Activated T-cell treated with anti-CD3 and anti-CD28 coated beads, Interleukin-2, amount 50 U/mL, for 72 hours (primary cell): ENCODE measurements at places on chromosomes 2 and 18.

GRCh38 chr2:794554-795241, 117.5 kb upstream of the TMEM18 start:
- no peak for DNase-seq

GRCh38 chr2:232568161-232568560, 17.7 kb downstream of the EIF4E2 start:
- DNase-seq, result no peak

DNA sequence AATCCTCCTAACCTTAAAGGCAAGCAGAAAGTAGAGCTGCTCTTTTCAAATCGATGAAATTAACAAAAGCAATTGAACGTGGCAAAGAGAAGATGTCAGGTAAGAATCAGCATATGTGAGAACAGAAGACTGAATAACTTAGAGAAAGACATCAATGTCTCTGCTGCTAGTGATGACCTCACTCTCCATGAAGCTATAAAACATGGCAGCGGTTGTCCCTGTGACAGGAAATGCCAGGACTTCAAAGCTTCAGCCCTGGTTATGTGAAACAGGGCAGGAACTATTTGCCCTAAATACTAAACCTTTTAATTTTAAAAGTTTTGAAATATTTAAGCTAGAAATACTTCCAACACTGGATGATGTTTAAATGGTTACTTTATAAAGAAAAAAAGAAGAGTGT, 383.7 kb downstream of the XIRP2 start:
- DNase-seq, result no peak

DNA sequence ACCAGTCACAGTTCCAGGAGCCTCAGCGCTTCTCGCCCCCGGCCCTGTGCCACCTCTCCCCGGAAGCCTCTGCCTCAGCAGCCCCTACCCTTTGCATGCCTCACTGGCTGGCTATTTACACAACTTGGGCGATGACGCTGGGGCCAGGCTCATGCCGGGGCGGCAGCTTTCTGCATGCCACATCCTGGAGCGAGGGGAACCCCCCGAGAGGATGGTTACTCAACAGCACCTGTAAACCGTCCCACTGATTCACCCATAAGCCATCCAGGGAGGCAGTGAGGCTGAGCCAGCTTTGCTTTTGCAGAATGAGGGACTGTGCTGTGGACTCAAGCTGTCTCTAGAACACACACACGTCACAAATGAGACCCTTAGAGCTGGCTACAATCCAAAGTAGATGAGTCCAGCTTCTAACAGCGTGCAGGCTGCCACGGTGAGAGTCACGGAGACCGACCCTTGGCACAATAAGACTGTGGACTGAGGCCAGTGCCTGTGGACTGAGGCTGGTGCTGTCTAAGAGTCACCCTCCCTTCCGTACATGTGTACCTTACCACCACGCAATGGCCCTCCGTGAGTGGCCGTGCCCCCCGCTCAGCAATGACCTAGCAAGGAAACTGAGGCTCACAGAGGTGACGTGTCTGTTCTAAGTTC, 45.6 kb upstream of the ODC1 start:
- DNase-seq, result peak; percentile 85

DNA sequence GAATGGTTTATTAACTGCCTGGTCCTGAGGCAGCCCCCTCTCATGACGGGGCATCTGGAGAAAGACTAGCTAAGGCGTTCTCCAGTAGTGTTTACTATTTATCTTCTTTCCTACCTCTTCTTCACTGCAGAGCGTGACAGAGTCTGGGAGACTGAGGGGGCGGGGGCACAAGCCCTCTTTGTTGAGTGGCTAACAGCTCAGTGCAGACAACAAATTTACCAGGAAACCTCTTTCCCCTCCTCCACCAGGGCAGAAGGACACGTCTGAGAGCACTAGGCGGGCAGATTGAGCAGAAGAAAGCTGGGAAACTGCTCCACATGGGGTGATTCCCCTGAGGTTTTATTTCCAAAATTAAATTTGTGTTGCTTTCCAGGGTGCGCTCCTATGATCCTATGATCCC, 322.1 kb downstream of the CNTNAP5 start:
- DNase-seq, result no peak

DNA sequence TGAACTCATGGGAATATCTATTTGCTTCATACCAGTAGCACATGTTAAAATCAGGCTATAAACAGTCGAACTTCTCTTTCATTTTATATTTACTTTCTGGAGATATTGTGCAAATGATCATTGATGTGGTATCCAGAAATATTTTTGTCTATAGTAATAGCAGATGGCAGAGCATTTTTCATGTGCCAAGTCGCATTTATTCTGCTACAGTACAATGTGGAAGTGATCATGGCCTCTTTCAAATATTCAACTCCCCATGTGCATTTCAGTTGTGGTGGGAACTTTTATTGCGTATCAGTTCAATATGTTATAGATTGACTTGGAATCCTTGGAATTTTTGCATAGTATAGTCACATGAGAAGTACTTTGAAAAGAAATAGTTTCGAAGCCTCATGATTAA, 57.4 kb downstream of the RHBDD1 start:
- no peak for DNase-seq

DNA sequence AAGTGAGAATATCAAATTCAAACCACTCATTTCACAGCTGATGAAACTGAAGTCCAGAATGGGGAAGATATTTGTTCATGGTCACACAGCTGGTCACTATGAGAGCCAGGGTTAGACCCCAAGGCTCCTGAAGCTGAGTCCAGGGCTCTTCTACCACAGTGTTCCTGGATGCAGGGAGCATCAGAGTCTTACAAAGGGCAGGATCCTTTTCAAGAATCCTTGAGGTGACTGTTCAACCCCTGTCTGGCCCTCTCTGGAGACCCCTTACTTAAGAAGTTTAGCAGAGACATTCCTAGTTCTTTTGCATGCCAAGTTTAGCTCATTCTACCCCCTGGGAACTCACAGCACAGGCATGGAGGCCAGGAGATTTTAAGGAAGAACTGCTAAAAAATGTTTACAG, 15.7 kb downstream of the PROKR1 start:
- no peak for DNase-seq

DNA sequence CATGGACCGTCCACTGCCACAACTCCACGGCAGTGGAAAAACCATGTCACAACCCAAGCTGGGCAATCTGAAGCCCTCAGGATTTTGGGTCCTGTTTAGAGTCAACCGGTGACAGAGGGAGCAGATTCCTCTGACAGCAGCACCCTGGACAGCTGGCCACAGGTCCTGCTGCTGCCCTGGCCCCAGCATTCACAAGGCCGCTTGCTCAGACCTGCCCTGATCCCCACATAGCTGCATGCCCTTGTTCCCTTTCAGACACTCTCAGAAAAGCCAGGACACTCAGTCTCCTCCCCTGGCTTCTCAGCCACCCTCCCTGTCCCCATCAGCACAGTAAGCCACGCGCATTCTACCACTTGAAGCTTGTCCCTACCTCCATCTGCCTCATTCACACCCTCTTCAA, 1.6 kb downstream of the COPS9 start:
- DNase-seq, result no peak
